ENCODE measurements at places on chromosomes 5 and 9.

DNA sequence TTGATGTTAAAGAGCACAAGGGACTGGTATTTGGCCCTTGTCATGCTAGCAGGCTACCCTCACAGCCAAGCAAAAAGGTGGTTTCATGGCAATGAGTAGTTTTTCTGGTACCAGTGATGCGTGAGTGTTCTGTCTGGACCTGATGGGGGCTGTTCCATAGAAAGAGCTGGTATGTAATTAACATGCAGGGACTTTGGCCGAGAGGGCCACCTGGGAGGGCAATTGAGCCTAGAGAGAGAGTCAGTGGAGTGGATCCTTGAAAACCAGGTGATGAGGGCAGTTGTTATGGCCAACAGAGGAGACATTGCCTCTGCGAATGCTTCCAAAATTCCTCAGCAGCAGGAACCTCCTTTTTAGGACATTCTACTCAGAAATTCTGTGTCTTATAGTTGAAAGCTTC lies 383.3 kb downstream of the PSAT1 start:
- DNase-seq: no peak

- no peak for DNase-seq
Observed at GRCh38 chr9:91813176-91813795, 136.7 kb downstream of the ROR2 start.

DNA sequence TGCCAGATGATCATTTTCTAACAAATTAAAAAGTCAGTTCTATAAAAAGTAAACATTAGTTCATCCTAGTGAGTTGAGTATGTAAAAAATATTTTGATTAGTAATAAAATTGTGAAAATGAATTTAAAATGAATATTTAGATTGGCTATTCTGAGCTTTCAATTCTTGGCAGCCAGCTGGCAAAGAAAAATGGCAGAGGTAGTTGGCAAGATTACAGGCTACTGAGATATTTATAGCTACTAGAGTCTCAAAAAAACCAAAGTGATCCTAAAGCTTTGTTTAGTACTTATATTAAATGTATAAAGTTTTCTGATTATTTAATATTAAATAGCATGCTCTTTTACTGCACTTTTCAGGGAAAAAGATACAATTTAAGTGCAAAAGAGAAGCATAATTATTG lies 25.0 kb downstream of the SGTB start:
- no peak for DNase-seq

GRCh38 chr9:110309681-110310080 lies 28.0 kb downstream of the TXNDC8 start:
- DNase-seq: no peak

- no peak for DNase-seq
Observed at GRCh38 chr5:135212361-135213026, 178.5 kb upstream of the PITX1 start.

DNA sequence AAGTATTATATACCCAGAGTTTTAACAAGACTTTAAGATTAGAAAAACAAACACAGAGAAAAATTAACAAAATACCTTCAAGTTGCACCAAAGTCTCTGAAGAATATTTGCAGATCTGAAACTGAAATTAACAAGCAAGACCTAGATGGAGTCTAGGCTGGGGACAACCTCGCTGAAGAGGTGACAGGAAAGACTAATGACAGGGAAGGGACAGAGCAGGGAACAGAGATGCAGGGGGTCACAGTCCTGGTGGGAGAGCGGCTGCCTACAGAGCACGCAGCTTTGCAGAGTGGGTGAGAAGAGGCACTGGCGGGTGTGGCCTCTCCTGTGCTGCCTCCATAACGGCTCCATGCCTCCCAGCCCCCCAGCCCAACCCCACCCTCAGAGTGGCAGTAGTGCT lies 13.5 kb downstream of the RETREG1 start:
- DNase-seq: no peak

- no peak for DNase-seq
Observed at GRCh38 chr5:7391814-7392692, 3.9 kb upstream of the ADCY2 start.

- DNase-seq: no peak
Observed at GRCh38 chr9:120652934-120653333, 61.3 kb downstream of the MEGF9 start.

- DNase-seq: no peak
Observed at GRCh38 chr5:138470322-138471051, 5.2 kb downstream of the EGR1 start.

DNA sequence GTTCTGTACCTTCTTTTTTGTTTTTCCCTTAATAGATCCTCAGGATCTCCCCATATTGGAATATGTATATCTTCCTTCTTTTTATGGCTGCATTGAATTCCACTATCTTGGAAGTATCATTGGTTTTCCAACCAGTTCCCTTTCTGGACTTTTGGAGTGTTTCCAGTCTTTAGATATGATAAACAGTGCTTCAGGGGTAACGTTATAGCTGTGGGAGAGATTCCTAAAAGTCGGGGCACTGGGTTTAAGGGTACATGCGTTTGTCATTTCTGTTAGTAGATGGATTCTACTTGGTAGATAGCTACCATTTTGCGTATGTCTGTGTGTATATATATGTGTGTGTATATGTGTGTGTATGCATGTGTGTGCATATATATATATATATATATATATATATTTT lies 42.0 kb downstream of the EXOSC2 start:
- no peak for DNase-seq

DNA sequence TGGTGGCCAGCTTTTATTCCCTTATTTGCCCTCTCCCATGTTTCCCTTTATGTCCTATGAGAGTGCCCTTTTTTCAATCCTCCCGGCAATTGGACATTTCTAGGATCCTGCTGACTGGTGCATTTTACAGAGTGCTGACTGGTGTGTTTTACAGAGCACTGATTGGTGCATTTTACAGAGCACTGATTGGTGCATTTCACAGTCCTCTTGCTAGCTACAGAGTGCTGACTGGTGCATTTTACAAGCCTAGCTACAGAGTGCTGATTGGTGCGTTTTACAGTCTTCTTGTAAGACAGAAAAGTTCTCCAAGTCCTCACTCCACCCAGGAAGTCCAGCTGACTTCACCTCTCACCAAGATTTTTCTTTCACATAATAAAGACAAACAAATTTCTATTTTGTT lies 15.4 kb upstream of the FANCC start:
- DNase-seq: no peak

DNA sequence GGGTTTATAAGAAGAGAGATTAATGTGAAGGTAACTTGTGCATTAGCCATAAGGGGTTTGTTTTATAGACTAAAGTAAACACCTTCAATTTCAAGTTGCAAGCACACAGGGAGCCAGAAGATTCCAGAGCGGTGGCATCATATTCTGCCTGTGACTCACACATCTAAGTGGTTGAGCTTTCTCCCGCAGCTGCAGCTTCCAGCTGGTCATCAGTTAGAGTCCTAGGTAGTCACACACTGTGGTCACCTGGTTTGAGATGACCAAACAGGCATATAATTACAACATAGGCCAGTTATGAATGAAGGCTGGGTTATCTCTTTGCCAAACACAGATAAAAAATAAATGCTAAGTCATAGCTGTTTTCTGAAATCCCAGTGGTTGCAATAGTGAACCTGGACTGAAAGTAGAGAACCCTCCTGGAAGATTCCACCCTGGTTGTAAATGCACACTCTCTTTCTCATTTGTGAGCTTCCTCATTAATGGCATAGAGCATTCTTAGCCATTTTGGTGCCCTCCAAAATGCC lies 171.3 kb downstream of the GDNF start:
- DNase-seq: no peak

- DNase-seq: no peak
Observed at GRCh38 chr9:35659340-35659739, 1.2 kb downstream of the CCDC107 start.

DNA sequence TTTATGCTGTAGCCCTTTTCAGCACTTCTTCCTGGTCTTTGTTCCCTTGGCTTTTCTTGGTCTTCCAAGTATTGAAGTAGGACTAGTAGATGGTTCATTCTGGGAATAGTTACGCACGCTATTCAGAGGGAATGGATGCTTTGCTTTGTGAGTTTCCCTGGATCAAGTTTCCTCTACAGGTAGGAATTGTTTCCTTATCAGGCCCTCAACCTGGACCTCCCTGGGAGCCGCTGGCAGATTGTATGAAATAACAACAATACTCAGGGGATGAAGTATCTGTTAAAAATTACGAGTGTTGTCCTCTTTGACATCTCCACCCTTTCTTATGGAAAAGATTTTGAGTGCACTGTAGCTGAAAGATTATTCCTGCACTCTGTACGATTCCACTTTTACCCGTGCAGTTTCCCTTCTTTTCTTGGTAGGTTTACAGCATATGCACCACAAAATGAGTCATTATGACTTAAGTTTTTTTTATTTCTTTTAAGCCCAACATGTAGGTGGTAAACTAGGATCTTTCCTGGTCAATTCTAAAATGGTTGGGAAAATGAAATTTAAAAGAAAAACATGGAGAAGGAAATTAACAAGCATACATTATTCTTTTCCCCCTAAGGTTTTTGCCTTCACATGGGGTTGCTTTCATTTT lies 57.9 kb downstream of the ARHGAP26 start:
- no peak for DNase-seq

- DNase-seq: no peak
Observed at GRCh38 chr5:90987726-90988125, 395.4 kb downstream of the ARRDC3 start.

GRCh38 chr5:1526190-1526631 lies 2.5 kb upstream of the LPCAT1 start:
- no peak for DNase-seq

DNA sequence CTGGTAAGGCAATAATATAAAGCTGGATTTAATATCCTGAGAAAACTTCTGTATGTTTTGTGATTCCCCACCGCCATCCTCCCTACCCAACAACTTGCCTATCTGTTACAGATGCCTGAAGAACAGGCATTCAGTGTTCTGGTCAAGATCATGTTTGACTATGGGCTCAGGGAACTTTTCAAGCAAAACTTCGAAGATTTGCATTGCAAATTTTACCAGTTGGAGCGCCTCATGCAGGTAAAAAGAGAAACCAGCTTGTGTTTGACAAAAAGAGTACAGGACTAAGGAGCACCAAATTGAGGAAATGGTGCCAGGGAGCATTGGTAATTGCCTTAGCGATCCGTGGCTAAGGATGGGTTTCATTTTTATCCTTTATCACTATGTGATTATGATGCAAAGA lies 40.0 kb downstream of the GPR21 start:
- DNase-seq: no peak

GRCh38 chr9:71796100-71796767 lies 27.9 kb upstream of the CEMIP2 start:
- no peak for DNase-seq

DNA sequence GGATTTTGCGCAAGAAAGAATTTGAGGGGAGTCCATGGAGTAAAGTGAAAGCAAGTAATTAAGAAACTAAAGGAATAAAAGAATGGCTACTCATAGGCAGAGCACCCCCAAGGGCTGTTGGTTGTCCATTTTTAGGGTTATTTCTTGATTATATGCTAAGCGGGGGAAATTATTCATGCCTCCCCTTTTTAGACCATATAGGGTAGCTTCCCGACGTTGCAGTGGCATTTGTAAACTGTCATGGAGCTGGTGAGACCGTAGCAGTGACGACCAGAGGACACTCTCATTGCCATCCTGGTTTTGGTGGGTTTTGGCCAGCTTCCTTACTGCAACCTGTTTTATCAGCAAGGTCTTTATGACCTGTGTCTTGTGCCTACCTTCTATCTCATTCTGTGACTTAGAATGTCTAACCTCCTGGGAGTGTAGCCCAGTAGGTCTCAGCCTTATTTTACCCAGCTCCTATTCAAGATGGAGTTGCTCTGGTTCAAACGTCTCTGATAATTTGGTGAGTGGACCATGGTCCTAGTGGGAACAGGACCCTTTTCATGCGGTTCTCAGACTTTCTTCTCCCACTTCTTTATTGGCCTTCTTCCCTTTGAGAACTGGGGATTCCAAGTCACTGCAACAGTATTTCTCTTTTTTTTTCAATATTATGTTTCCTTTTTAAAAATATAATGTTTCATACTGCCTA lies 1.3 kb upstream of the ERAP1 start:
- no peak for DNase-seq

- no peak for DNase-seq
Observed at GRCh38 chr5:79552984-79553383, 39.0 kb upstream of the HOMER1 start.

DNA sequence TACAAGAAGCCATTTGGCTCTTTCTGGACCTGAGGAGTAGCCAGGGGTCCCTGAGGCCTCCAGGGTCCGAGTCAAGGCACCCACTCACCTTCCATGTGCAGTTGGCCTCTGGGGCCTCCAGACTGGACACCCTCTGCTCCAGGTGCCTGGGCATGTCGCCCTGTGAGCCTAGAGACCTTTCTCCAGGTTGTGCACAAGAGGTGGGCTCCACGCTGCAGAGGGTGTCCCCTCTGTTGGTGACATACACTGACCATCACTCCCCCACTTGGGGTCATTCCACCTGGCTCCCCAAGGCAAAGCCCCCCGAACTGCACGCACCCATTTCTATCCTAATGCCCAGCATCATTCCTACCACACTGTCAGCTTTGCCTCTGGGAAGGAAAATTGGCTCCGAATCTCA lies 48.8 kb downstream of the RASGEF1C start:
- DNase-seq: no peak

DNA sequence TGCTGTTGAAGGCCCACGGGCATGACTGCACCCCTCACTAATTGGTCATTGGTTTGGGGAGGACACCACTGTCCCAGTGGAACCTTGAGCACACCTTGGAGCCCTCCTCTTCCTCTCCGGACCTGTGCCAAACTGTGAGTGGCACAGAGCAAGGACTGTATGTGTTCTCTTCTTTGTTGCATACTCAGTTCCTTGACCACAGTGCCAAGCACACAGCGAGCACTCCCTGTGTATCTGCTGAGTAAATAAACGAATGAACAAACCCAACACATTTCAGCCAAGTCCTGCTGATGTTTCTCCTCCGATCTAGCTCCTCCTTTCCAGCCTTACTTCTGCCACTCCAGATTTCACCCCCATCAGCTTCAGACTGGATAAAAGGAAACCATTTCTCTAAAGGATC lies 2.7 kb upstream of the TRIM52 start:
- no peak for DNase-seq

GRCh38 chr5:101326766-101327165 lies 423.7 kb upstream of the ST8SIA4 start:
- no peak for DNase-seq

GRCh38 chr9:125074976-125075375 lies 68.4 kb downstream of the SCAI start:
- DNase-seq: no peak

DNA sequence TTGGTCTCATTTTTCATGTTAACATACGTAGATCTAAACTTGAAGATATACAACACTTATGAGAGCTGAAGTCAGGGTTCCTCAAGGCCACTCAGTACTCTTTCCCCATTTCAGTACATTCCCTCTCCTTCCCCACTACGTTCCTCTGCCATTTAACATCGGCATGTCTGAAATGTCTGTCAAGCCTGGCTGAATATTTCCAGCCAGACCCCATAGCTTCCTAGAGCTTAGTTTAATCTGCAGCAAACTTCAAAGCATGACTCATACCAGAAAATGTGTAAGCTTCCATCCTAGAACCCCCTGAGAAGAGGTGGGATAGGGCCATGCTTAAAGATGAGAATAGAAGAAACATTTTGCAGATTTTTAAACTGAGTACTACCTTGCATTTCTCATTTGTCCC lies 6.2 kb downstream of the GZMA start:
- DNase-seq: no peak

DNA sequence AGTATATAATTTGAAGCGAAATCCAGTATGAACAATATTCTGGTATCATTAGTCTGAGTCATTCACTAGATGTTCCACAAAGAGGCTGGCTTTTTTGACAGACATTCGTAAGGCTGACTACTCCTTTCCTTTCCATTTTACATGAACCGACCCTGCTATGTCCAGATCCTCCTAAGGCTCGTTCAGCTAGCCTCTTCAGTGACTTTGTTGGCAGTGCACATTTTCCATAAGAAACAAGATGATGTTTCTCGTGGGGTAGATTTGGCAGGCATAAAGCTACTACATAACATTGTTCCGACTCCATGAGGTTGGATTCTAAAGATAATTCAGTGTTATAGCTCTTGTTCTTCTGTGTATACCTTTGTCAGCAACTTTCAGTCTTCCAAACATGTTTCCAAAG lies 49.0 kb downstream of the ZNF462 start:
- no peak for DNase-seq

All from NCI-H1417 treated with DMSO at 0.1 percent for 48 hours (cell line).